ENCODE measurements at places on chromosomes 13 and 19.

DNA sequence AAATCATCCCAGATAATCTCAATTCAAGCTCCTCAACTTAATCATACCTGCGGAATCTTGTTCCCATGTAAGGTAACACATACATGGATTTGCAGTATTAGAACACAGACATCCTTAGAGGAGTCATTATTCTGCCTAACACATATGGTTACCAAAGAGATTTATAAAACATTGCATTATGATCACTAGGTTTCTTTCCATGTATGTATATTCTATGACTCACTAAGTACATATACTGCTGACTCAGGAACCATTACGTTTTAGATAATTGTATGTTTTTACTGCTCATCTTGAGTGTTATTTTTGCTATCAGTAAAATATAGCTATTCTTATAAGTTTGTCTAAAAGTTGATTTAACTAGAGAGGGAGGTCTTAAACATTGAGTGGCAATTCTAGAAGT, 182.9 kb downstream of the SLITRK6 start:
- DNase-seq: no peak

DNA sequence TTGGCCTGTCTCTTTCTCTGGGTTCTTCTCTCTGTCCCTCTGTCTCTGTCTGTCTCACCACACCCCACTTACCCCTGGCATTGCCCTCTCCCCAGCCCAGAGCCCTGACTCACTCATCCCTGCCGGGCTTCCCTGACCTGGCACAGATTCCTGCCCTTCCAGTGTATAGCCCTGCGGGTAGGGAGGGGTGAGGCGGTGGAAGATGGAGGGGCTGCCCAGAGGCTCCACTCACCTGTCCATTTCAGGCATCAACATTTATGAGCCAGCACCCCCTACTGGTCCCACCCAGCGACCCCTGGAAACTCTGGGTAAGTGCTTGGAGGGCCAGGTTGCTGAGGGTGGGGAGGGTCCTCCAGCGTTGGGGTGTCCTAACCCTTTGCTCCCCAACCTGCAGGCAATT, 1.0 kb downstream of the NCCRP1 start:
- no peak for DNase-seq

DNA sequence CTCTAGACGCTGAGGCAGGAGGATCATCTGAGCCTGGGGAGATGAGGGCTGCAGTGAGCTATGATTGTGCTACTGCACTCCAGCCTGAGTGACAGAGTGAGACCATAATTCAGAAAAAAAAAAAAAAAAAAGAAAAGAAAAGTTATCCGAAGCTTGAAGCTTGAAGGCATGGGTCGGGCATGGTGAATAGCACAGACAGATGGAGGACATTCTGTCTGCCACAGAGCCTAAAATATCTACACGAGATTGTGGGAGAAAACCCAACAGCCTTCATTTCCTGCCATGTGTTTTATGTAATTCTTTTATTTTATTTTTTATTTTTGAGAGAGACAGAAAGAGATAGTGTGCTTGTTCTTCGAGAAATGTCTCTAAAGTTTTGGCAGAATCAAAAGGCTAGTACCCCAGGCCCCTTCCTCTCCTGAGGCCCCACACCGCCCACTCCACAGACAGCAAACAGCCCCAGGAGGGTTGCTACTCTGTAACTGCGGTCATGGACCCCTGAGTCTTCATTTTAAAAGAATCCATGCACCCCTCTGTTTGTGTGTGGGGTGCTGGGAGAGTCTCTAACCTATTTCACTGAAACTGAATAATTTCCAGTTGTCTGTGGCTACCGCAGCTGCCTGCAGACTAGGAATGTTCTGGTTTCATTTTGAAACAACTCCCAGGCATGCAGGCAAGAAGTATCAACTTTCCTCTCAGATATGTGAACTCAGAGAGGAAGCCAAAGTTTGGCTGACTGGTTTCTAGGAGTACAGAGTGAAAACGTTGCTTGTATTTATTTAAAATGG, 38.4 kb upstream of the RCBTB2 start:
- no peak for DNase-seq

DNA sequence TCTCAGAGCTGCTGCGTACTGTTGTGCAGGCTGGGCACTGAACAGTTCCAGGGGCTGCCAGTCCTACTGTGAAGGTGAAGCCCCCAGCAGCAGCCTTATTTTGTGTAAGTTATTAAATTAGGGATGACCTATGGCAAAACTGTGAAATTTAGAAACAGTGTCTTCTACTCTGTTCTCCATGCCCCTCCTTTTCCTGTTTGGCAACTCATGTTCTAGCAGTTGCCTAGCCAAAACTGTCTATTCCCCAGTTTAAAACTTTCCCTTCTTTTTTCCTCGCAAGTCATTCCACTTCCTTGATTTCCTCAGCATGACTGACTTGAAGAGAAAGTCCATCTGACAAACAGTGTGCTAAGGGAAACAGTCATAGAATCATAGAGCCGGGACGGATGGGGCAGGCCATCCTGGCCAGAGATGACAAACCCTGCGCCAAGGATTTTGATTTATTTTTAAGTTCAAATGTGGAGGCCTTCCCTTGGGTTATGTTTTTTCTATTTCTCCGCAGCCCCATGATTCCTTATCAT, 78.1 kb upstream of the OLFM4 start:
- no peak for DNase-seq

GRCh38 chr13:28636069-28636468, 22.9 kb upstream of the POMP start:
- no peak for DNase-seq

- no peak for DNase-seq
Measured at GRCh38 chr19:2064788-2065524, 13.9 kb upstream of the MKNK2 start.

Measured in NCI-H1417 treated with DMSO at 0.1 percent for 48 hours (cell line).